ENCODE measurements at places on chromosomes 3 and 15.

GRCh38 chr3:64813326-64813725, 125.5 kb upstream of the ADAMTS9 start:
- no peak for DNase-seq

DNA sequence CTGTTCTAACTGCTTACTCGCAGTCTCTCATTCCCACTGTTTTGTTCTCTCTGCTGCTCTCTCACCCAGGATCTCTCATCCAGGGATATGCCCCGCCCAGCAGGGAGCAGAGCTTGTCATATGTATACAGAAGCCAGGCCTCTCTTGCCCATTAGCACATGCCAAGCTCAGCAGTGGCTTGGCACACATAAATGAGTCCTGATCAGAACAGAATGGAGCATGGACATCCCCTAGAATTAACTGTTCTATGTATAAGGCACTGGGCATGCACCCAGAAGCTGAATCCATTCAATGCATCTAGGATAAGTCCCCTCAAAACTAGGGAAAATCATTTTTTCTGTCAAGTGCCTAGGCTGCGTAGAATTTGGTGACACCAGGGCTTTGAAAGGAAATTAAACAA, 61.6 kb downstream of the IGSF11 start:
- no peak for DNase-seq

GRCh38 chr3:47961815-47962606, 54.2 kb downstream of the MAP4 start:
- no peak for DNase-seq

GRCh38 chr3:102206511-102207031, 228.2 kb upstream of the ZPLD1 start:
- DNase-seq: peak; percentile 65

DNA sequence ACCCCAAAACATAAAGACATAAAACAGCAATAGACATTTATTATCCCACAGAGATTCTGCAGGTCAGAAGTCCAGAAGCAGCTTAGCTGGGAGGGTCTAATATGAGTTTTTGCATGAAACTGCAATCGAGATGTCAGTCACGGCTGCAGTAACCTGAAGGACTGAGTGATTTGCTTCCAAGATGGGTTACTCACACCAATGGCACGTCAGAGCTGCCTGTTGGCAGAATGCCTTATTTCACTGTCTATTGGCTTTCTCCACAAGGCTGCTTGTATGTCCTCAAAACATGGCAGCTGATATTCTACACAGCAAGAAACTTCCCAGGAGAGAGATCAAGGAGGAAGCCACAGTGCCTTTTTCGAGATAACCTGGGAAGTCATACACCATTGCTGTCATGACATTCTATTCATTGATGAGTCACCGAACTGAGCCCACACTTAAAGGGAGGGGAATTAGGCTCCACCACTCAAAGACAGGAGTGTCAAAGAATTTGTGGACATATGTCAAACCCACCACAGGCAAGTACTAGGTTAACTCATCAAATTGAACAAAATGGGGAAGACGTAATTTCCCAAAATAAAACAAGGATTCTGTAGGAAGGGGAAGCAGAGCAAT, 122.2 kb downstream of the SYNPR start:
- DNase-seq: peak; percentile 3

GRCh38 chr15:88834211-88834812, 31.1 kb downstream of the ACAN start:
- peak; percentile 69 for DNase-seq

DNA sequence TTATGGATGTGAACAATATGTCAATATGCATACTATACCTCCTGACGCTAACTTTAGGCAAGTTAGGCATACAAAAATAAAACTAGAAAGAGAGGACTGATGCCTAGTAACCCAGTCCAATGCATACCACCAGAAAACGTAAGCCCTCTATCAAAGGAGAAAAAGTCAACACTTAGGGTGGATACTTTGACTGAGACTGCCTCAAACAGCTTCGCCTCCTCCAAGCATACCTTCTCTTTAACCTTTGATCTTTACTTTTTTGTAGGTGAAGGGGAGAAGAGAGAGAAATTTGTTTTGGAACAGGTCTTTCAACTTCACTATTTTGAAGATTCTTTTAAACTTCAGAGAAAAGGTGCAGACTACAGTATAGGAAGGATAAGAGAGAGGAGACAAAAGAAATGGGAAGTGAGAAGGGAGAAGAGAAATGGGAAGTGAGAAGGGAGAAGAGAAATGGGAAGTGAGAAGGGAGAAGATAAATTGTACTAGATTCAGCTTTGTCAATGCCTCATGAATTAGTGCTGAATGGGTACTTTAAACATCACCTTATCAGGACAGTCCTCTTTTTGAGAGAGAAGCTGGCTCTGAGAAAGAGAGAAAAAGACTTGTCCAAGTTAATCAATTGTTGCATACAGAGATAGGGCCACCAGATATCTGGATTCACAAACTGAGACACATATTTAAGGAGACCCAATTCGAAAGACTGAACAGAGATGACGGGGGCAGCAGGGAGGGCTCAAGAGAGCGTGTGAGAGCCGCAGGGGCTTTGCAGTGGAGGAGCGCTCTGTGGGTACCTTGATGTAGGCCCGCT, 1.0 kb downstream of the P3H2 start:
- DNase-seq: no peak

DNA sequence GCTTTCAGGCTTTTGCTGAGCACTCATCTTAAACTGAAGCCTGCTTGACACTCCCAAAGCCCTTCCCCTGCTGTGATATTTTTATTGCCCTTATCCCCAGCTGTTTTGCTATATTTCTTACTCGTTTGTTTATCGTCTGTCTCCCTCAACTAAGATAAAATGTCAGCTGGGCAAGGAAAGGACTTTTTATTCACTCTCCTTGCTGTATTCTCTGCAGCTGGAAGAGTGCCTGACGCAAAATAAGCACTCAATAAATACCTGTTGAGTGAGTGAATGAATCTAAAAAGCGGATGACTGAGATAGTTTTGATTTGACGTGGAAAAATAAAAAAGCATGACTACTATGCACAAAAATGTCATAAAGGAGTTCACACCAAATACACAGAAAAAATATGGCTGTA, 84.8 kb upstream of the POMGNT2 start:
- DNase-seq: peak; percentile 92

- no peak for DNase-seq
Measured at GRCh38 chr15:25536801-25537611, 98.2 kb upstream of the UBE3A start.

DNA sequence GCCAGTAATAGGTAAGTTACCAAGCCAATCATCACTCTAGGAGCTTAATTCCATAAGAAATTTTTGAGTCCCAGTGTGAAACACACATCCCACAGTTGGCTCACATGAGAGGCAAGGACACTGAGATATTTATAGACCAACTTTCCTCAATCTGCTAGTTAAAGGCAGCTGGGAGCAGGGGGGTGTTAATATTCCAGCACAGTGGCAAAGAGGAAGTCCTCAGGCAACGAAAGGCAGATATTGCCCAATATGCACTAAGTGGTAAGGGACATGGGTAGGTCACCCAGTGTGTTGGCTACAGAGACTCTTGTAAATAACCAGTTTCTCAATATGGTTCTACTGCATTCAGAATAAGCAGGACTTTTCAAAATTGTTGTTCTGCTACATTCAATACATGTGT, 61.0 kb downstream of the TOP2B start:
- peak; percentile 37 for DNase-seq

- peak; percentile 44 for DNase-seq
Measured at GRCh38 chr3:70990185-70990584, 593.3 kb downstream of the FOXP1 start.

GRCh38 chr3:16546186-16547010, 32.9 kb upstream of the RFTN1 start:
- DNase-seq: no peak

GRCh38 chr3:149621218-149622005, 36.4 kb downstream of the WWTR1 start:
- peak; percentile 94 for DNase-seq

DNA sequence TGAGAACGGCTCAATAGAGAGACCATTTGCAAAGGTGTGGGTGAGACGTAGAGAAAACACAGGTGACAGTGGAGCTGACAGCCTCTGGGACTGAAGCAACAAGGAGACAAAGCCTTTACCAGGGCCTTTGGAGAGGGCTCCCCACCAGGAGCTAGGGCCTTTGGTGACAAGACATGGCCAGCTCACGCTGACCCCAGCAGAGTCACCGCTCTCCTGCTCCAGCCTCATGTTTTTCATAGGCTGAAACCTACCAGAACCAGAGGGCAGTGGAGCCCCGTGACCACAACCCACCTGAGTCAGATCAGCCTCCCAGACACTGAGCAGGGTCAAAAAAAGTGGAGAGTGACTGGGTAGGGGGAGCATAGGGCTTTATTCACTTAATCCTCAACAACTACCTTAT, 214.7 kb downstream of the SHQ1 start:
- DNase-seq: no peak

DNA sequence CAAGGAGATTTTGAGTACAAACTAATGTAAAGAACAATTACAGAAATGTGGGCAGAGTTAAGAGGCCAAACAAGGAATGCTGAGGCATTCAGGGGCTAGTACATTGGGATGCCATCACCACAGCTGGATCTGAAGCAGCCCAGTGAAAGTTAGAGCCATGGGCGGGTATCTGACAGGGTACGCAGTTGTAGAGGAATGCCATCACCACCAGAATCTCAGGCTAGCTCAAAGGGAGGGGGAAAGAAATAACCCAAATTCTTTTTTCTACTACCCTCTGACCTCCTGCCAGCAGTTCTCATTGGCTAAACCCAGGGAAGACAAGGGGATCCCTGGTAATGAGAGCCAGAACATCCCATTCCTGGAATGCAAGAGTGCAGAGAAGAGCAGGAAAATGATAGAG, 9.0 kb upstream of the TSC22D2 start:
- no peak for DNase-seq

GRCh38 chr15:67188551-67189218, 65.8 kb downstream of the AAGAB start:
- peak; percentile 87 for DNase-seq

DNA sequence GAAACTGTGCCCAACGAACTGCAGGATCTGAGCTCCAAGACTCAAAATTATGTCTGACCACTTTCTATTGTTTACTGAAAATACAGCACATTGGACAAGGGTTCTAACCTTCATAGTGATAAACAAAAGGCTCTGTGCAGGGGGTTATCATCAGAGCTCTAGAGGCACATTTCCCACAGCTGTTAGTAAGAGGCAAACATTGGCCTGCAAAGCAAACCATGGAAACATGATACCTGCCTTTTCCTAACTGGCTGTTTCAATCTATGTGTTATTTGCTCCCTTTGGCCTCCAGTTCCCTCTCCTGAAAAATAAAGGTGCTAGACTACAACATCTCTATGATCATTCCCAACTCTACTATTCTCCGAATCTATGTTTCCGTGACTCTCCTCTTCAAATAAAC, 159.7 kb upstream of the ARHGEF26 start:
- DNase-seq: no peak

GRCh38 chr3:32626631-32627030, 56.0 kb upstream of the DYNC1LI1 start:
- DNase-seq: peak; percentile 23

DNA sequence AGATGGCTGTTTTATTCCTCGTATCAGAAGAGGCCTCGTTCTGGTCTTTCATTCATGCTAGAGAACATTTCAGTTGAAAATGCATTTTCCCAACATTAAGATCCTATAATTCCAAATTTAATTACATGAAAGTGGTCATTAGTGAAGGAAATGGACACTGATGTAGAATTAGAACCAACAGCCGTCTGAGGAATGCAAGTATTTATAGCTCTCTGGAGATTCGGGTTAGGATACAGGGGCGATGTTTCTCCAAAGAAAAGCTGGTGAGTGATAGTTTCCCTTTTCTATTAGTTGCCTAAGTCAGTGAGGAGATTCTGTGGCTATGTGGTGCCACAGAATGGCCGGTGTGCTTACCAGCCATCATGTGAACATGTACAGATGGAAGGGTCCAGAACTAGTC, 109.0 kb upstream of the IL12A start:
- DNase-seq: no peak

- DNase-seq: peak; percentile 47
Measured at GRCh38 chr15:63043335-63044076, 959 bp downstream of the TPM1 start.

DNA sequence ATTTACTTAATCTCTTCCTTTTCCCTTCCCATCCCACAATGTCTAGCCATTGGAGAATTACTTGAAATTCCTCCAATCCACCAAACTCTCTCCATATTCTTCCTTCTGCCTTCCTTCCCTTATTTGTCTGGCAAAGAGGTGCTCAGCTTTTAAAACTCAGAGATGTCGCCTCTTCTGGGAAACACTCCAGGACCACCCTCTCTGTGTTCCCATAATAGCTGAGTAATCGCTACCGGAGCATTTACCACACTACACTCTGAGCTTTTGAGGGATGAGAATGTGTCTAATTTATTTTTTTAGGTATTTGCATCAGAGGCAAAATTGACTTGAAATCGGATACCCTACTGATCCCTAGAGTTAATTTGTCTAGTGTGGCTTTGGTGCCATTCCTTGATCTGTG, 245.7 kb upstream of the TPRG1 start:
- peak; percentile 38 for DNase-seq

DNA sequence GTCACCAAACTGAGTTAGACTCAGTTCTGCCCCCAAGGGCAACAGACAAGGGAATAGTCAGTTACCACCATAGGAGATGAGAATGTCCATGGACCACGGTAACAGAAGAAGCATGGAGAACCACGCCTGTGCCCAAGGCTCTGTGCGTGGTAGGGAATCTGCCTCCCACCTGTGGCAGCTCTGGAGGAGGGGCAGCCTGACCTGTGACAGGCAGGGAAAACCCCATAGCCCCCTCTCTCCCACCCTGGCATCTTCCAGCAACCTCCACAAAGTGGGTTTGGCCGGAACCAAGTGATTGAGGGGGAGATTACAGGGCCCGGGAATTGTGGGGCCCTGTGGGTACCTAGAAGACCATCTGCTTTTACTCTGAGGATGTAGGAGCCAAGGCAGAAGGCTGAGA, 14.3 kb upstream of the LTF start:
- no peak for DNase-seq

DNA sequence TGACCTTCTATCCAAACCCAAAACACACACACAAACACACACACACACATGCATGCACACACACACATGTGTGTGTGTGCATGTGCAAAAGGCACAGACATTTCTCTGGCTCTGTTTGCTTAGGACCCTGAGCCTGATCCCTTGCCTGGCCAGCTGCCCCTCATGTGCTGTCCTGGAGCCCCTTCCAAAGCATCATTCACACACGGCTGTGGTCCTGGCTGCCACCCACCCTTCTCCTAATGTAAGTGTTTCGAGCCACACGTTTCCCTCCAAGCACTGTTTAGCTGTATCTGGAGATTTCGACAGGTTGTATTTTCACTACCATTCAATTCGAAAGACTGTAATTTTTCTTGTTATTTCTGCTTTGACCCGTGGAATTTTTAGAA, 45.8 kb upstream of the KLF13 start:
- no peak for DNase-seq

DNA sequence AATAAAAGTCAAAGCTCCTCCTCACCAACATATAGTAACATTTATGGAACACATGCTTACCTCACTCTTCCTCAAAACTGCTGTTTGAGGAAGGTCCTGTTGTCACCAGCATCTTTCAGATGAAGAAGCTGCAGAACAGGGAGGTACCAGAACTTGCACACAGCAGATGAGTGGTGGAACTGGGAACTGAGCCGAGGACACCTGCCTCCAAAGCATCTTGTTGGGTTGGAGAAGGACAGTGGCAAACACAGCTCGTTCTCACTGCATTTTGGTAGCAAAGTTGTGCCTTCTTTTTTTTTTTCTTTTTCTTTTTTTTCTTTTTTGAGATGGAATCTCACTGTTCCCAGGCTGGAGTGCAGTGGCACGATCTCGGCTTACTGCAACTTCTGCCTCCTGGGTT, 76.0 kb downstream of the CEMIP start:
- no peak for DNase-seq

GRCh38 chr3:58391156-58391865, 42.3 kb downstream of the PDHB start:
- DNase-seq: no peak
